ENCODE measurements at places on chromosomes 7 and 10.

DNA sequence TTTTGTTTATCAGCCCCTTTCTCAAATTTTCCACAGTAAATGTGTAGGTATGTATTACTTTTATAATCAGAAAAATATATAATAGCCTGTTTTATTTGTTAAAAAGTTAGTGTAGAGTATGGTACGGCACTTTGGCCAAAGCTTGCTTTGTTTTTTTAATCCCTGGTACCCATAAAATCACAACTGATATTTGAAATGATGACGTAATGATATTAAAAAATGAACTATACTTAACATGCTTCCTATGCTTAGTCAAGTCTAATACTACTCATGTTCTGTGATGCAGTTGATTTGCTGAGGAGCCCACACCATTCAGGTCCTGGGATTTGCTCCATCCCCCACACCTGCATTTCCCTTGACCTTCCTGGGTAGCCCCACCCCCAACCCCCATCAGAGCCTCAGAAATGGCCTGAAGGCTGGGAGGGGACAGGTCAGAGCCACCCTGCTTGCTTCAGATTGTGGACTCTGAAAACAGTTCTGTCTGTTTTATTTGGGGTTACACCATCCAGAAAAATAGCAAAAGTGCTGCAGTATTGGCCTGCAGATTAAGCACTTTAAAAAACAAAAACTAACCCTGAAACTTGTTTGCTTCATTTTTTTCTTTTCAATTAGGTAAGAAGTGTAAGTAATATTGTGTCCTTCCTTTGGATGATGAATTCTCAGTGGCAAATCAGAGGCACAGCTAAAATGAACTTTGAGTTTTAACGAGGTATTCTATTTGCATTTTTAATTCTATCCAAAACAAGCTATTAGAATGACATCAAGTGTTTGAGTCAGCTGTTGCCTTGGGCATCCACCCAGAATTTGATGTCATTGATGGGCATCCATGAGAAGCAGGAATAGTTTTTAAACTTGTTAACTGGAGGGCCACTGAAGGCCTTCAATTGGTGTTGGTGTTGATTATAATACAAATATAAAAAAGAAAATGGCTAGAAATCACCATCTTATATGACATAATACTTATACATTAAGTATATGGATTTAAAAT lies 23.3 kb downstream of the PLCE1 start:
- DNase-seq, result no peak

DNA sequence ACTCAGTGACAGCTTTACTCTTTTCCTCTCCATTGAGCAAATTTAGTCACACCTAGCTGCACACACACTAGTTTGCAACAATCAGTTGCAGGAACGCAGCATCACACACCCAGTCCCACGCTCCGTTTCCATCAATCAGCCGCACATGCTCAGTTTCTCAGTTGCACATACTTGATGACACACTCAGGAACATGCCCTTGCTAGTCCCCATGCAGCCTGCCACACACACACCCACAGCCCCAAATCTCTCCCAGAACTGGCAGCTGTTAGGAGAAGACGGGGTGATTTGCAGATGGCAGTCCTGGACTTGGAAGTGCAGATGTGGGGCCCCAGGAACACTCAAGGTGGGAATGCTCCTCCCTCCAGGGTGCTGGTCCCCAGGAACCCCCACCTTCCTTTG lies 7.7 kb downstream of the LBX1 start:
- no peak for DNase-seq

DNA sequence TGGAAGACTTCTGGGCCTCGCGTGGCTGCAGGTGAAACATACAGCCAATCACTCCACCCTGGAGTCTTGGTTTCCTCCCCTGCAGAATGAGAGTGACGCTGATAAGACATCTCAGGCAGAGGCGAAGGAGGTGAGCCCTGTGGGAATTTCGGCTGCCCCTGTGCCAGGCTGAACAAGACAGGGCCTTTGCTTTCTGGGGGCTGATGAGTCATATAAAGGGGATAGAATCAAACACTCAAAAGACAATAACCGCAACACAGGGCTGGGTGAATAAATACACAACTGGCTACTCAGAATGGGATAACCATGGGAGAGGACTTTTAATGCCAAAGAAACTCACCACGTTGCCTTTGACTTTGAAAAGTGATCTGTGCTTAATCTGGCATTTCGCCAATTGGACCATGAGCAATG lies 143.8 kb downstream of the KCNMA1 start:
- no peak for DNase-seq

DNA sequence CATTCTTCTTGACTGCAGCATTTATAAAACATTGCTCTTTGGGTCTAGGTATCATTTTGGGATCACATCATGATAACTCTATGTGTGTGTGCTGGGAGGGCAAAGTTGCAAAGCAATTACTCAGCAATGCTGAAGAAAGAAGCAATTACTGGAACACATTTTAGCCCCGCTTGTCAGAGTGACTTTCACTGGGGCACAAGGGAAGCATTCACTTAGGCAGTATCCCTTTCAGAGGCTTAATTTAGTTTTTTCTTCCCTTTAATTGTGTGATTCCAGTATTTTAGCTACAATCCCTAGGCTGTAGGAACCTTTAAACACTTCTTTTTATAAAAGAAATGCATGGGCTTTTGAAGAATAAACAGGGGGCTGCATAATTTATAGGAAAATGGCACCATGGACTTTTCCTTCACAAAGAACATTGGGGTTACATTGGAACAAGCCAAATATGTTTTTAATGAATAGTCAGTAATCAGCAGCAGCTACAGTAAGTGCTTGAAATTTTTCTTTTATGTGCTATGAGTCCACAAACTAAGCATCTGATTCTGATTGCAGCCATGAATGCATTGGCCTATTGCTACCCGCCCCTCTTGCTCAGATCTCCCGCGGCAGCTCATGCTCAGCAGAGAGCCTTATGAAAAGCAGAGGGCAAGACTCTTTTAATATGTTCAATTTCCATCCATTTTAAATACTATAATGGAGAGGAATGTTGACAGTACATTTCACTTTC lies 51.2 kb upstream of the NXPH1 start:
- no peak for DNase-seq

DNA sequence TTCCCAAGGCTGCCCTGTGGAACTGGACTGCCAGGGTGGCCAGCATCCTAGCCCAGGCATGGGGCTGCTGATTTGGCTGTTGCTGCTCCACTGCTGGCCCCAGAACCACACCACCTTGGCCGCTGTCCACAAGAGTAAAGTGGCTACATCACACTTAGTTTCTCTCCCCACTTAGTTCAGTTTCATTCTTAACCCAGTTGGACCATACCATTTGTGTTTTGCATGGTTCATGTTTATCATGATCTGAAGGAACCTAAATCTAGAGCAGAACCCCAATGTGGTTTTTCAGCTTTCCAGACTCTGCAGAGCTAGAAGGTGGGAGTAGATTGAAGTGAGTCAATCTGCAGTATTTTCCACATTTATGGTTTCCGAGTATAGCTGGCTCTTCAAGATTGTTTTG lies 32.8 kb downstream of the SDK1 start:
- DNase-seq, result no peak

DNA sequence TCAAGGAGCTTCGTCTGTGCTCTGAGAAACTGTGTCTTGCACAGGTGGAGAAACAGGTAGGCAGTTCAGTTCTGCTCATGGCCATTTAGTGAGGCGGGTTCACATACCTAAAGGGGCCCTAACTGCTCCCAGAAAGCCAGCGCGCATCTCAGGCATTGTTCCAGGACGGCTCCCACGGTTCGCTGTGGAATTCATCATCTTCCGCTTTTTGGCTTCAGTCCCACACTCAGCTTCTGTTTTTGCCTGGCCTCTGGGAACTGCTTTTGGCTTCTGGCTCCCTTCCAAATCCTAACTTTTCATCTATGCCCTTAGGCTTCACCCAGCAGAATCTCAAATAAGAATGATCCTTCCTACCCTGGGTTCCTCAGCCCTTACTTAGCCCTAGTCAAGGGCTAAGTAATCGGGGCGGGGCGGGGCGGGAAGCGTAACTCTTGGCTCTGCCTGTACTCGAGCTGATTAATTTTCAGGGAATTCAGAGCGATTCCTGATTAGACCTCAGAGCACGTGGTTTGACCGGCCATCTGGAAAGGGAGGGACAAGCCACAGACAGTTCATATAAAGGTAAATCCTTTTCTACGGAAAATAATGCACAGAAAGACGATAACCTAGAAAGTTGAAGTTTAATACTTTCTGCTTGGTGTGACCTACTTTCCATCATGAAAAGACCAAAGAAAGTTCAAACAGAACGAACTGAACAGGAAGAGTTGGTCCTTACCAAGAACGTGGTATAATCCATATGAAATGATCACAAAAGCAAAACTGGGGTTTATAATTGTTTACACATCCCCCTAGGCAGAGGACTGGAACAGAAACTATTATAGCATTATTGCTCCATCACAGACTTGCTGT lies 105.7 kb downstream of the ST8SIA6 start:
- no peak for DNase-seq

DNA sequence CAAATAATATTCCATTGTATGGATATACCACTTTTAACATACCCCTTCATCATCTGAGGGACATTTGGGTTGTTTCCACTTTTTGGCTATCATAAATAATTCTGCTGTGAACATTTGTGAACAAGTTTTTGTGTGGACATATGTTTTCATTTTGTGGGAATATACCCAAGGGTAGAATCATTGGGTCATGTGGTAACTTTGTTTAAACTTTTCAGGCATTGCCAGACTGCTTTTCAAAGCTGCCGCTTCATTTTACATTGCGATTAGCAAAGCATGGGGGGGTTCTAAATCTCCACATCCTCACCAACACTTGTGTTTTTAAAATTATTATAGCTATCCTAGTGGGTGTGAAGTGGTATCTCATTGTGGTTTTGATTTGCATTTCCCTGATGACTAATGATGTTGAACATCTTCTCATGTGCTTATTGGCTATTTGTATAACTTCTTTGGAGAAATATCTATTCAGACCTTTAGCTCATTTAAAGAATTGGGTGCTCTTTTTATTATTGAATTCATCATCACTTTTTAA lies 8.4 kb upstream of the HHEX start:
- DNase-seq, result no peak

DNA sequence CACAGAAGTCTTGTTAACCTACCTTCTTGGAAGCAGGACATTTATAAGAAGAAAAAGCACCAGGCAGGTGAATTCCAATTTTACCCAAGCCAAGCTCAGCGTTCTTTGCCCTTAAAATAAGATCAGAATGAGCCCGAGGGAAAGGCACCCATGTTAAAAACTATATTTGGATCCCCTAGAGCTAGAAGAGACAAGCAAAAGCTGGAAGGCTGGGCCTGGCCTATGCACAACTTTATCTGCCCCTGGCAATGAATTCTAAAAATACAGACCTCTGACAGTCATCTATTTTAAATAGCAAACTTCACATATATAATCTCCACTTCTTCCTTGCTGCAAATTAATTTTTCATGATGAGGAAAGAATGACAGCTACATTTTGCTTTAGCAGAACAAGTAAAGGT lies 180.9 kb downstream of the FGFR2 start:
- no peak for DNase-seq

DNA sequence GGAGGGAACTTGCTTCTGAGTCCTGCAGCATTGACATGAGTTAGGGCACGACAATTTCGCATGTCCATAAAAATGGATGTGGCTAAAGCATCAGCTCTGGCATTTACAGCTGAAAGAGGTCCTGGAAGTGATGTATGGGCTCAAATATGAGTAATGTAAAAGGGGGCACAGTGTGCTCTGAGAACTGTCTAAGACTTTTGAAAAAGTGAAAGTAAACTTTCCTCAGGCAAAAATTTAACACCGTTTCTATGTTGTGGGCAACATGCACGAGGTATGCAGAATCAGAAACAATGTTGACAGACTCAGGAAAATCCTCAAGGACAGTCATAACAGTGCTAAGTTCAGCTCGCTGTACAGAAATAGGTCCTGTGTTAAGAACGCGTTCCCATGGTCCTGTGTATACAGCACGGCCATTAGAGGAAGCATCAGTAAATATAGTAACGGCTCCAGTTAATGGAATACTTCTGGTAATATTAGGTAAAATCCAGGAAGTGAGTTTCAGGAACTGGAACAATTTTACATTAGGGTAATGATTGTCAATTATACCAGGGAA lies 37.9 kb upstream of the AKR1C2 start:
- no peak for DNase-seq

DNA sequence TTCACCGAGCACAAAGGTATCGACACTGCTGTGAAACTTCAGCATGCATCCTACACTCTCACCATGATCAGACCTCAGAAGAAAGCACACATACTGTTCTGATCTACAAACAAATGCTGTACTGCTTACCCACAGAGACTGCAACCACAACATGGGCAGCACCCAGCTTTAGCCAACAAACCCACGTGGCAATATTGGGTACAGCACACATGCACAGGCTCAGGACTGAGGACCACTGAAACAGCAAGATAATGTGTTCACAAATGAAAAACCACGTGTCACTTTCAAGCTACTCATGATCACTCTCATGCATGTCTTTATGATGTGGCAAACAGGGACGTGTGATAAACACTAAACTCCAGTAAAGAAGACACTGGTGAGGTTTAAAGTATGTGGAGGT lies 119.3 kb upstream of the PTN start:
- DNase-seq, result no peak

GRCh38 chr7:46357851-46358250 lies 436.8 kb upstream of the IGFBP3 start:
- no peak for DNase-seq

GRCh38 chr7:66359656-66360211 lies 154.6 kb downstream of the TPST1 start:
- DNase-seq, result no peak

GRCh38 chr7:112372101-112372500 lies 78.2 kb upstream of the IFRD1 start:
- no peak for DNase-seq
